ENCODE measurements at places on chromosomes 7 and 10. TPM values are rescaled to one million over a fixed set of nuclear protein-coding genes. Genes with fewer than 3 reads are reported as not detected.

GRCh38 chr7:155422599-155423336 is 35.2 kb upstream of the EN2 start:
- no peak for DNase-seq
- H3K27me3 ChIP-seq = peaks cover 14% of the 10 kb centered on the region
- no peak overlapping the region for H3K4me3 ChIP-seq
- H3K36me3 ChIP-seq = no peaks in the 10 kb centered on the region

DNA sequence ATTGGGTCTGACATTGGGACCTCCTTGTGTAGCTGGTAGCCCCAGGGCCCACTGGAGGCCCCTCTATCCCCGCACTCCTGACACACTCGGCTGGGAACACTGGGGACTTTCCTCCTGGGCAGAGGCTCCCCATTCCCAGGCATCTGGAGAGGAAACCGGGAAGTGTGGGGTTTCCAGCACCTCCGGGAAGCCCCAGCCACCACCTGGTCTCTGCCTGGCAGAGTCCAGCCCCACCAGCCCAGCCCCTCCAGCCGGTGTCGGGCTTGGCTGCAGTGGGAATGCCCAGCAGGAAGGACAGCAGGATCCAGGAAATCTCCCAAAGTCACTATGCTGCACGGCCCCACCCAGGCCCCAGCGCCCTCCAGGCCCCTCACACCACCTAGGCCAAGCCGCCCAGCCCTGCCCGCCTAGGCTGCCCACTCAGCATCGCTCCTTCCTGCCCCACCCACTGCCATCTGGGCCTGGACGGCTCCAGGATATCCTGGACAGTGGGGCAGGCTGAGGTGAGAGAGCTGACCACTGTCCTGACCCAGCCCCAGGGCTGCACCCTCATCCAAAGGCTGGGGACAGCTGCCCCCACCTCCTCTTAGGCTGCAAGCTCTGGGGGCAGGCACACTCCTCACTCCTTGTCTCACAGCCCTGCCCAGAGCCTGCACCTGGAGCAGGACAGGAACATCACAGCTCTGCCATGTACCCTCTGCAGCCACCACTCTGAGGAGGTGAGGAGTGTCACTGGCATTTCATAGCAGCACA is 11.8 kb downstream of the RASGEF1A start:
- no peak overlapping the region for H3K27ac ChIP-seq
- H3K4me3 ChIP-seq = no peak overlapping the region
- H3K27me3 ChIP-seq = no peaks in the 10 kb centered on the region
- no peak for DNase-seq
- no peaks in the 10 kb centered on the region for H3K36me3 ChIP-seq

GRCh38 chr7:151336027-151336708 is 5.4 kb upstream of the NUB1 start:
- H3K4me1 ChIP-seq = no peaks in the 10 kb centered on the region
- H3K27me3 ChIP-seq = peaks cover 13% of the 10 kb centered on the region
- H3K4me3 ChIP-seq = no peak overlapping the region
- no peak for DNase-seq

The ZNF467 gene
- 1.9 TPM for total RNA-seq

DNA sequence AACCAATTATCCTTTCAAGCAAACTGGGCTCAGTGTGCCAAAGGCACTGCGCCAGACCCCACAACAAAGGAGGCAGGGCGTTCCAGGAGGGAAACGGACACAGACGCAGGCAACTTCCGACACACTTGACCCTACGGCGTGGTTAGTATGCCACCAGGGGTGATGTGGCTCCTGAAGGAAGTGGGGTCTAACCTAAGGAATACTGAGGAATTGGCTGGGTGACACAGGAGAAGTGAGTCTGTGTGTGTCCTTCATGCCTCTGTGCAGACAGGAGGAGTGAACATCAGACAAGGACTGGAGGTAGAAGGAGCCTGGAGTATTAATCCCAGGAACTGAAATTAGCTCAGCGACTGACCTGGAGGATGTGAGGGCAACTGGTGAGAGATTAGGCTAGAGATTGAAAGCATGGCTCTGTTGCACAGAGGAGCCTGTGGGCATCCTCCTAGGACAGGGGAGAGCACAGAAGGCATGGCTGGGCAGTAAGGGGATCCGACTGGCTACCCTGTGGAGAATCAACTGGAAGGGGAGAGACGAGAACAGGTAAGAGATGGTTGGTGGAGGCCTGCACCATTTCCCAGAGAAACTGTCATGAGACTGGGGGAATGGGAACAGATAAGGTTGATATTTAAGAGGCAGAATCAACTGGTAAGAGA is 27.8 kb downstream of the GSDME start:
- H3K4me1 ChIP-seq = no peaks in the 10 kb centered on the region
- H3K4me3 ChIP-seq = no peak overlapping the region
- H3K27ac ChIP-seq = no peak overlapping the region
- H3K27me3 ChIP-seq = no peaks in the 10 kb centered on the region

The VSTM4 gene
- 2.3 TPM for total RNA-seq

The PTN gene
- 228 TPM for total RNA-seq

The LRGUK gene
- total RNA-seq = 1.0 TPM

DNA sequence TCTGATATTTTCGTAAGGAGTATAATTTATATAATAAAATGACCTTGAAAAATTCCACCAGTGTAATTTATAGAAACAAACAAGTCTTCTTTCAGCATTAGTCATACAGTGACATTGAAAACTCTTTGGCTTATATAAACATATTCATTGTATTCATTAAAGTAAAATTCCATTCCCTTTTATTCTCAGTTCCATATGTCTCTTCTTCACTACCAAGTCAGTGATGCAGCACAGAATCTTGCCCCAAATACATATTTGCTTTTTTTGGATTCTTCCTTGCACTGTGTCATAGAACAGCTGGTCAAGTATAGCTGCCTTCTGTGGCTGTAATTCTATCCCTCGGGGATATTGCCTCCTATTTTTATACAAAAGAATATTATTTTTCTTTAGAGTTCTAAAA is 884.5 kb upstream of the POT1 start:
- H3K36me3 ChIP-seq = no peaks in the 10 kb centered on the region
- H3K4me3 ChIP-seq = no peak overlapping the region
- no peak for DNase-seq

DNA sequence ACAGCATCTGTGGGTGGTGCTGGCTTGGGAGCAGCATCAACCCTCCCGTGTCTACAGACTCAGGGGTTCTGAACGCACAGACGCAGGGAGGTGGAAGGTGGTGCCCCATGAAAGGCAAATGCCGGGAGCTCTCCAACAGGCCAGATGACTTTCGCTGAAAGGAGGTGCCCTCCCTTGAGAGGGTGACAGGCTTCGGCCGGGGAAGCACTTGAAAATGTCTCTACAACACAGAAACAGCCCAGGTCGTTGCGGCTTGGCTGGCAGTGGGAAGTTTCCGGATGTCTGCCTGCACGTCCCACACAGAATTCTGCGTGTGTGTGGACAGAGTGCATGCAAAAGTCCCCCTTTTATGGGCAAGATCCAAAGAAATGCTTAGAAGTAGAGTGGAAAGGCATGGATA is 239.6 kb downstream of the SKAP2 start:
- H3K27me3 ChIP-seq = no peaks in the 10 kb centered on the region
- DNase-seq = no peak
- no peaks in the 10 kb centered on the region for H3K36me3 ChIP-seq
- H3K4me3 ChIP-seq = no peak overlapping the region

DNA sequence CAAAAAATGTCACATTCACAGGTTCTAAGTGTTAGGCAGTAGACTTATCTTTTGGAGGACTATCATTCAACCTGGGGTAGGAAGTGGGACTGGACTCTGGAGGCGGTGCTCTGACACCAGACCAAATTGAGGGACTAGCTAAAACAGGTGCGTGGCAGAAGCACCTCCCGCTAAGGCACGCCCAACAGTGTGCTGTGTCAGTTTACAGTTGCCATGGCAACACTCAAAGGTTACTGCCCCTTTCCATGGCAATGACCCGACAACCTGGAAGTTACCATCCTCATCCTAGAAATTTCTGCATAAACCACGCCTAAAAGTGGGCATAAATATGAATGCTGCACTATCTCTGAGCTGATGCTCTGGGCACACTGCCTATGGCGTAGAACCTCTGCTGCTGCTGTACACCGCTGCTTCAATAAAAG is 14.0 kb upstream of the BLNK start:
- H3K36me3 ChIP-seq = no peaks in the 10 kb centered on the region
- H3K27me3 ChIP-seq = peaks cover 3% of the 10 kb centered on the region

DNA sequence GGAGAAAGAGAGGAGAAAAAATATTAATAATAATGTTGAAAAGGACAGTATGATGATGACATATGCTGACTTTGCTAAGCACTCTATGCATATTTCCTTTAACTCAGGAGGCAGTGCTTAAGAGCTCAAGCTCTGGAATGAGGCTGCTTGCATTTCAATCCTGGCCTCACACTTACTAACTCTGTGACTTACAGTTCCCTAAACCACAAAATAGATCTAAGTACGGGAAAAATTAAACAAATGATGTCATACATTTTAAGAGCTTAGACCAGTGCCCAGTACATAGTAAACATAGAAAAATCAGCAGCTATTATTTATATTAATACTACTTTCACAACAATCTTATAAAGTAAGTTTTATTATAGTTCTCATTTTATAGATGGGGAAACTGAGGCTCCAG is 61.3 kb downstream of the GFRA1 start:
- H3K4me1 ChIP-seq = peaks cover 78% of the 10 kb centered on the region
- DNase-seq = no peak
- no peak overlapping the region for H3K27ac ChIP-seq
- H3K36me3 ChIP-seq = no peaks in the 10 kb centered on the region
- no peaks in the 10 kb centered on the region for H3K27me3 ChIP-seq
- no peak overlapping the region for H3K4me3 ChIP-seq

GRCh38 chr10:76429368-76430060 is 998.1 kb downstream of the LRMDA start:
- no peaks in the 10 kb centered on the region for H3K27me3 ChIP-seq
- no peak overlapping the region for H3K27ac ChIP-seq
- H3K36me3 ChIP-seq = no peaks in the 10 kb centered on the region

- DNase-seq = no peak
- H3K36me3 ChIP-seq = no peaks in the 10 kb centered on the region
- peaks cover 34% of the 10 kb centered on the region for H3K4me1 ChIP-seq
- H3K4me3 ChIP-seq = no peak overlapping the region
- H3K27me3 ChIP-seq = no peaks in the 10 kb centered on the region
These were observed 173.6 kb downstream of the SH3PXD2A start for GRCh38 chr10:103681617-103682399.

The ACSM6 gene
- total RNA-seq = not detected

DNA sequence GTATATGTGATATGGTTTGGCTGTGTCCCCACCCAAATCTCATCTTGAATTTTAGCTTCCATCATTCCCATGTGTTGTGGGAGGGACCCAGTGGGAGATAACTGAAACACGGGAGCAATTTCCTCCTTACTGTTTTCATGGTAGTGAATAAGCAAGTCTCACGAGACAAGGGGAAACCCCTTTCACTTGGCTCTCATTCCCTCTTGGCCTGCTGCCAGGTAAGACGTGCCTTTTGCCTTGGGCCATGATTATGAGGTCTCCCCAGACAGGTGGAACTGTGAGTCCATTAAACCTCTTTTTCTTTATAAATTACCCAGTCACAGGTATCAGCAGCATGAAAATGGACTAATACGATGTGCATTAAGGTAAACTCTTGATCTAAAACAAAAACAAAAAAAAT is 357.1 kb upstream of the AOAH start:
- H3K4me3 ChIP-seq = no peak overlapping the region
- no peak overlapping the region for H3K27ac ChIP-seq
- DNase-seq = no peak

The PIK3AP1 gene
- 1.3 TPM for total RNA-seq

GRCh38 chr10:18409599-18410397 is 241.6 kb downstream of the NSUN6 start:
- no peak overlapping the region for H3K4me3 ChIP-seq
- H3K36me3 ChIP-seq = no peaks in the 10 kb centered on the region
- no peak overlapping the region for H3K27ac ChIP-seq
- H3K4me1 ChIP-seq = no peaks in the 10 kb centered on the region
- no peak for DNase-seq

- DNase-seq = no peak
- H3K36me3 ChIP-seq = no peaks in the 10 kb centered on the region
- no peaks in the 10 kb centered on the region for H3K27me3 ChIP-seq
- peak overlapping the region; percentile 79 for H3K27ac ChIP-seq
- H3K4me3 ChIP-seq = no peak overlapping the region
- peaks cover 11% of the 10 kb centered on the region for H3K4me1 ChIP-seq
These were observed 379.7 kb downstream of the RPS24 start for GRCh38 chr10:78413076-78414055.

DNA sequence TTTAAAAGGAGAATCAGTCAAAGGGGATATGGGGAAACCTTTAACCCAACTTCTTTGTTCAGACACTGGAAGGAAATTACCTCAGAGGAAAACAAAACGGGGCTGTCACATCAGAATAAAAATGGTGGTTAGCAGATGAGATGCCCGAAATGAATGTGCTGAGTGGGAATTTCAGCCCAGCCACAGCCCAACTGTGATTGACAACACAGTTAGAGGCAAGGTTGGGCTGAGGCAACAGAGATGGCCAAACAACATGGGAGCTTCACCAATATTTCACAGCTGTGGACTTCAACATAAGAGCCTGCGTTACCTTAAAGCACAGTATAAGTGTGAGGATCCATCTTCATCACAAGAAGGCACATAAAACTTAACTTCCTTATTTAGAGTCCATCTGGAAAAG is 133.5 kb upstream of the PTPRZ1 start:
- H3K4me1 ChIP-seq = peaks cover 7% of the 10 kb centered on the region
- DNase-seq = no peak
- no peaks in the 10 kb centered on the region for H3K36me3 ChIP-seq
- H3K4me3 ChIP-seq = no peak overlapping the region
- H3K27ac ChIP-seq = peak overlapping the region; percentile 79

DNA sequence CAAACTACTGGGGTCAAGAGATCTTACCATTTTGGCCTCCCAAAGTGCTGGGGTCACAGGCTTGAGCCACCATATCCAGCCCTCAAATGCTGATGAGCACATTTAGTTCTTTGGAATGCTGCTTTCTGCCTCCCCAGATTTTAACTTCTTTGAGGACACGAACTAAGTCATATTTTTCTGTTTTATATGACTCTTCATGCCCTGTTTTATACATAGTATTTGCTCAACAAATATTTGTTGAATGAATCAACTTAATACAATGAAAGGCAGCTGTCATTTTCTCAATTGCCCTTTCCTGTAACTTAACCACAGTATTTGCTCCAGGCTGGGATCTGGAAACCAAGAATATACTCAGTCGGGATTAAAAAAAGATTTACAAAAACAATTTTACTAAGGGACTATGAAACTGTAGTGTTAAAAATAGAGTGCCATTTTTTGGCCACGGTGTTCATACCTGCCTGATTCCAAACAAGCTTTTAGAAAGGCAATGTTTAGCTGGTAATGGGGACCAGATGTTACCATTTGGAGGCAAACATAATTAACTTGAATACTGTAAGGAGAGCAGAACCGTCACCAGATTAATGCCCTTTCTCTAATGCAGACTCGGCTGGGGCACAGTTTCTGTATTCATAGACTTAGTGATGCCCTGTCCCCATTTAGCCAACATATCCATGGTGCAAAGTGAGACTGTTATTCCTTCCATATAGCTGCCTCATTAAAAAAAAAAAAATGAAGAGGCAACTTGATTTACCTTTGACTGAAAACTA is 117.6 kb downstream of the NRP1 start:
- peaks cover 24% of the 10 kb centered on the region for H3K36me3 ChIP-seq
- H3K4me3 ChIP-seq = no peak overlapping the region
- H3K4me1 ChIP-seq = peaks cover 12% of the 10 kb centered on the region
- DNase-seq = no peak
